ENCODE measurements at places on chromosomes 4 and X.

DNA sequence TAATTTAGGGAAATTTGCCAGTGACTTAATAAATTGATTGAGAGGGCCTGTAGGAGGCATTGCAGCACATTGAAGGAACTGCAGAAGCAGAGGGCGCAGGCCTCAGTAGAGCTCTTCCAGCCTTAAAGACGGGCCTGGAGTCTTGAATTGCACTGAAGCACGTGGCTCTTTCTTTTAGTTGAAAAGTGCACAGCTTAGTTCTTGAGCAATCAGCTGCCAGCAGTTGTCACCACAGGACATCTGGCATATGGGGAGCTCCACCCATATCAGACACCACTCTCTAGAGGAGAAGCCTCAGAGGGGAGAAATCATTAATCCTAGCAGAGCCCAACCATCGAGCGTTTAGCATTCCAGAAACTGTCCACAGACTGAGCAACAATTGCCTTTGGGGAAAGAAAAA, 16.0 kb upstream of the FGF16 start:
- no peak for DNase-seq

GRCh38 chr4:178976861-178977260, 1534.6 kb upstream of the AGA start:
- DNase-seq = no peak

DNA sequence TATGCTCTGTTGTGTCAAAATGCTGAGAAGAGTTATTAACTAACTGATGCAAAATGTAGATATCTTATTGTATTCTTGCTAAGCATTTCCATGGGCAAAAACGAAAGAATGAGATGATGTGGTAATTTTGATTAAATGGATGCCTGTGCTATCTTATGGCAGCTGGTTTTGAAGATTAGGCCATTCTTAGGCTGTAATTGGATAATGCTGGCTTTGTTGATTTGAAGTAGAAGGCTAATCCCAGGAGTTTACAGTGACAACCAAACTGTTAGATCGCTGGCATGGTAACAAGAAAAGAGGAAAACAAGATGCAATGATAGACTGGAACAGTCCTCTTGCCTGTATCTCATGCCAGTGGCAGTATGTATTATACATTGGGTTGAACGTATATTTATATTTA, 74.1 kb upstream of the WDR44 start:
- DNase-seq = no peak

DNA sequence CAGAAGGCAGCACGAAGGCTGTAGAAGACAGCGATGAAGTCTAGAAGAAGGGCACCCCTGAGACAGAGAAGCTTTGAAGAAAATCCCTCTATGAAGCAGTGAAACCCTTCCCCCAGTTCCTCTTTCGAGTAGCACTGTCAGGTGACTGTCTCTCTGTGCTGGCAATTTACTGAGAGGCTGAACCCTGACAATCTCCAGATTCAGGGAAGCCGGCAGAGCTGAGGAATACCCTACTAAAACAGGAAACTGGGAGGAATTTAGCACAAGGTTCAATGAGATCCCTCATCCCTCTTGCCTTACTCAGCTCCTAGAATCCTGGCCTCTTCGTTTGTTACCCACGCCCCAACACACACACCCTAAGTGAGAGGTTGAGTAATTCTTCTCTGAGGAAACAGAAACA, 239.7 kb upstream of the NOCT start:
- no peak for DNase-seq

- DNase-seq = no peak
These were observed 133.7 kb upstream of the IL1RAPL2 start for GRCh38 chrX:104432321-104432720.

GRCh38 chr4:53076374-53076958, 214.3 kb downstream of the RASL11B start:
- no peak for DNase-seq

DNA sequence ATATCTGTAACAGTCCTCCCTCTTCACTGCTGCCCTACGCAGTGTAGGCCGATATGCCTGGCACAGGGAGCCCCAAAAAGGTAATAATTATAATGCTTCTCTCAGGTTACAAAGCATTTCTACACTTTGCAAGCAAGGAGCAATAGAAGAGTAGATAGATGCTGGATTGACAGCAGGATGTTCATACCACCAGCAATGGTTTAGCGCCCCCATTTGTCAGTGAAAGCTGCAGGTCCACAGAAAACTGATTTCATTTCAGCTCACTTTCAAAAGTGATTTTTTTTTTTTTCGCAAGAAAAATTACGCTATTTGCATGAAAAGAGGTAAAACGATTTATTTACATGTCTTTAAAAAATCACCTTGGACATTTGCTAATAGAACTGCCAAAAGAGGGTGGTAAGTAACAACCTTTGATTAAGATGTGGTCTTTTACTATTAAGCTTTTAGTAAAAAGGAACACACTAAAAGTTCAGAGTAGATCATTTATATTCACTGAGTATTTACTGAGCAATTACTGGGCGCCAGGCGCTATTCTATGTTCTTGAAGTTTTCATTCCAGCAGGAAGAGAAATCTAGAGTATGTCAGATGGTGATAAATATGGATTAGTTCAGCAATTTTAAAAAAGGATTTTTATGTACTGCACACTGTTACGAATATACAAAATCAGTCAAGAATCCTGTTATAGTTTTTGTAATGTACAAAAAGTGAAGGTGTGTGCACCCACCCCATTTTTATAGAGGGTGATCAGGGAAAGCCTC, 34.4 kb downstream of the HPF1 start:
- no peak for DNase-seq

- DNase-seq = no peak
These were observed 1.2 kb downstream of the PRPS1 start for GRCh38 chrX:107629540-107629909.
